ENCODE measurements at places on chromosomes 5 and 9. TPM values are rescaled to one million over a fixed set of nuclear protein-coding genes. Genes with fewer than 3 reads are reported as not detected.

Gene NR2F1
- 10.0 TPM for total RNA-seq

Gene CLIC3
- 7.0 TPM for total RNA-seq

DNA sequence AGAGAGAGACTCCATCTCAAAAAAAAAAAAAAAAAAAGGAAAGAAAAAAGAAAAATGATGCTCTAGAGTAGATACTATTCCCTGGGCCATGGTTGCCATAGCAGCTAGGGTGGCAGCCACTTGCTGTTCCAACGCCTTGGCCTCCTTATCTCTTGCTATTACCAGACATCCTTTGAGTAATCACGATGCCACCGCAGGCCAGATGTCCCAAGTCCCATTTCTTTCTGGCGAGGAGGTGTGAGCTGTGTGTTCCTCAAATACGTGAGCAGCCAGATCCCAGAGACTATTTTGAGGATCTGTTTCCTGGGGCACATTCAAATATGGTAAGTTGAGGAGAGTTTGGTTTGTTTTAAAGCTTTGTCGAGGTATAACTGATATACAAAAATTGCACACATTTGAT, 23.4 kb upstream of the GFPT2 start:
- DNase-seq: no peak

DNA sequence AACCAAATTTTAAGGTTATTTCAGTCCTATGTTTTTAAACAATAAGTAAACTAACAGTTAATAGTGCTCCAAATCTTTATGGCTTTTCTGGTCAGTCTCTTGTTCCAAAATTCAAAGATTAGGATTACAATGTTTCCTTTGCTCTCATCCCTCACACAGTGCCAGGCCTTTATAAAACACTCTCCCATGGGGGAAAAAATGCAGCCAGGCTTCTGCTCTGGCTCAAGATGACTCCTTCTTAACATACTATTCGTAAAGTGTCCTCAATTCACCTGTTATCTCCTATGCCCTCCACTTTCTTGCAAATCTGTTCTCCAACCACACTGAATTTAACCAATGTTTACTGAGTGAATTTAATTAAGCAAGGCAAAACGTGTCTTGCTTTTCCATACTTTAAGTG, 1.4 kb downstream of the CEP120 start:
- no peak for DNase-seq

DNA sequence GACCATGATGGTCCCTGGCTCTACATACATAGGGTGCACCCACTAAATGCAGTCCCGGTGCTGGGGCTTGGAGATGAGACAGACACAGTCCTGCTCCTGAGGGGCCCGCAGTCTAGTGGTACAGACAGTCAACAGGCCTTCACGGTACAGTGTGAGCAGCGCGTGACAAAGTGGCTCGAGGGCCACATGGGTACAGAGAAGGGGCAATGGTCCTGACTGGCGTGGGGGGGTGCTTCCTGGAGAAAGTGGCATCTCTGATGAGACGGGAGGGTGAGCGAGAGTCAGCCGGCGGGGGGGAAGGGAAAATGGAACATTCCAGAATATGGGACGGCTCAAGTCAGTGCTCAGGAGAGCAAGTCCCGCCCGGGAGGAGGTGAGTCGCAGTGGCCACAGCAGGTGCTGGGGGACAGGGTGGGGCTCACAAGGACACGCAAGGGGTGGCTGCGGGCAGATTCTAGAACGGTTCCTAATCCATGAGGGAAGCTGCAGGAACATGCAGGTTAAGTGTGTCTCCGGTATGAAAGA, 38.0 kb downstream of the WHRN start:
- DNase-seq: no peak

DNA sequence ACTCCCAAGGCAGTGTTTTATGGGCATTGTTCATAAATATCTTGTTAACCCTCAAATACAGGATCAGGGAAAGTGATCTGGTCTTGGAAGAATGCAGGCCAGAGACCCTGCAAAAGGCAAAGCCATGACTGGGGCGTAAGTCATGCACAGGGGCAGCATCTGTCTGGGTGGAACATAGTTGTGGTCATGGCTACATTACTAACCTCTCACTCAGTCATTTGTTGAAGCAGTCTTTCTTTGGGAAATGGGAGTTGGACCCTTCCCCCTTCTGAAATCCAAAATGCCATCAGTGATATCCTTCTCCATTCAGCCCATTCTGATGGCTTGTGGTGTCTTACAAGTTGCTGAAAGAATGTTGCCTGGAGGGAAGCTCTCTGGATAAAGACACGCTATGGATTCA, 68.1 kb downstream of the GDNF start:
- no peak for DNase-seq

DNA sequence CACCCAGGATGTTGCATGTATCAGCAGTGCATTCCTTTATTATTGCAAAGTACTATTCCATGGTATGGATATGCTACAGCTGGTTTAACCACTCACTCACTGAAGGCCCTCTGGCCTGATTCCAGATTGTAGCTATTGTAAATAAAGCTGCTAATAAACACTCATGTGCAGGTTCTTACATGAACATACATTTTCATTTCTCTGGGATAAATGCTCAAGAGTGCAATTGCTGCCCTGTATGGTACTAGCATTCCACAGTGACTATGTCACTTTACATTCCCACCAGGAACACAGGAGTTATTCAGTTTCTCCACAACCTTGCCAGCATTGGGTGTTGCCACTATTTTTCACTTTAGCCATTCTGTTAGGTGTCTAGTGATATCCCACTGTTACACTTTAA, 267.6 kb downstream of the SPOCK1 start:
- DNase-seq: no peak

DNA sequence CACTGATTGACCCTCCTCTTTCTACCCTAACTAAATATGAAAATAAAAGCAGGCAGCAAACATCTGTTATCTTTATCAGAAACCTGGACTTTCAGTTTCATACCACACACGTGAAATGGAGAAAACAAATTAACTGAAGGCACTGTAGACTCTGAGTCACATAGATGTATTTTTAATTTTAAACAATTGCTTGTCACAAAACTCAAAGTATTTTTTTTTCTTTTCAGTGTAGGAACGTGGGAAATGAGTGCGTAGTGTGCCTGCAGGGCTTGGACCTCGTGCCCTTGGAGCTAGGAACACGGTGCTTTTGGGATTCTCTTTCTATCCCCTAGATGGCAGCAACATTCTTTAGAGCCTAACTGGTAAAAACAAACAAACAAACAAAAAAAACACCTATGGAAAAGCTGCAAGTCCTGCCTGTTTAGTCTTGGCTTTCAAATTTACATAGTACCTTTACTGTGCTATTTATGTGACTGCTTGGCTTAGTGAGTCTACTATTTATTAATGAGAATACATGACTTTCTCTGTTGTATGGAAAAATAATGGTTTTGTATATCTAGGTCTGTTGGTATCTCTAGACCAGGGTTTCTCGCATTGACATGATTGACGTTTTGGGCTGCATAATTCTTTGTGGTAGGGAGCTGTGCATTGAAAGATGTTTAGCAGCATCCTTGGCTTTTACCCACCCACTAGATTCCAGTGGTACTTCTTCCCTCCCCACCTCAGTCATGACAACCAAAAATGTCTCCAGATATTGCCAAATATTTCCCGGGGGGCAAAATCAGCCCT, 16.8 kb upstream of the ACTBL2 start:
- DNase-seq: no peak

DNA sequence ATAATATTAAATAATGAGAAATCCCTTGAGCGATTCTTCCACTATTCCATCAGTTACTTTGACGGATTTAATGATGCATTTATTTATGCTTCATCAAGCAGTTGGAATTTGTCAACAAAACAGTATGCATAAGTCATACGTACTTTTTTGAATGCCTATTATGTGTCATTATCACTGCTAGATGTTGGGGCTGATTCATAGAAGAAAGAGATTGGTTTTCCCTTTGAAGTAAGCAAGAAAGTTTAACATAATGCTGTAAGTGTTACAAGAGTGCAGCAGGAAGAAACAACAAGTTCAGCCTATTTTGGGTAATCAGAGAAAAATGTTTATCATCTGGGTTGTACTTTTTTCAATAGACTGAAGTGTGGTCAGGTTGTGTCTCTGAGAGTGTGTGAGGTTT, 121.2 kb upstream of the RANBP3L start:
- no peak for DNase-seq

- DNase-seq: no peak
These were observed 37.1 kb downstream of the GLIS3 start for GRCh38 chr9:4262735-4263141.

- DNase-seq: no peak
These were observed 4.1 kb downstream of the GALNT10 start for GRCh38 chr5:154194345-154195329.
